ENCODE measurements at places on chromosomes 4 and X. TPM values are rescaled to one million over a fixed set of nuclear protein-coding genes. Genes with fewer than 3 reads are reported as not detected.

GRCh38 chr4:101794806-101795205 is 4.3 kb downstream of the BANK1 start:
- DNase-seq = no peak
- no peak overlapping the region for H3K4me3 ChIP-seq
- H3K36me3 ChIP-seq = no peaks in the 10 kb centered on the region
- H3K27ac ChIP-seq = no peak overlapping the region
- H3K4me1 ChIP-seq = no peaks in the 10 kb centered on the region

GRCh38 chrX:31154946-31155345 is 83.1 kb upstream of the FTHL17 start:
- H3K36me3 ChIP-seq = no peaks in the 10 kb centered on the region
- H3K27ac ChIP-seq = no peak overlapping the region
- H3K4me3 ChIP-seq = no peak overlapping the region
- DNase-seq = no peak

DNA sequence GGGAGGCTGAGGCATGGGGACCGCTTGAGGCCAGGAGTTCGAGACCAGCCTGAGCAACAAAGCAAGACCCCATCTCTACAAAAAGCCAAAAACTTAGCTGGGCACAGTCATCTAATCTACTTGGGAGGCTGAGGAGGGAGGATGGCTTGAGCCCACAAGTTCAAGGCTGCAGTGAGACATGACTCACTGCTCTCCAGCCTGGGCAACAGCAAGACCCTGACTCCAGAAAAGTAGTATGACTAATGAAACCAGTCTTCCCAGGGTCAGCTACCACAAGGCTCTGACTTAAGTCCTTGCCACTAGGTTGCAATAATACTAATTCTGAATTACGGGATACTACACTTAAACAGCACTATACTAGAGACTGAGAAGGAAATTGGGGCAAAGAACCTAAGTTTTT is 33.1 kb downstream of the ERVMER34-1 start:
- H3K27ac ChIP-seq = no peak overlapping the region
- H3K27me3 ChIP-seq = no peaks in the 10 kb centered on the region
- H3K4me3 ChIP-seq = no peak overlapping the region

The MAGEB4 gene
- total RNA-seq = not detected

DNA sequence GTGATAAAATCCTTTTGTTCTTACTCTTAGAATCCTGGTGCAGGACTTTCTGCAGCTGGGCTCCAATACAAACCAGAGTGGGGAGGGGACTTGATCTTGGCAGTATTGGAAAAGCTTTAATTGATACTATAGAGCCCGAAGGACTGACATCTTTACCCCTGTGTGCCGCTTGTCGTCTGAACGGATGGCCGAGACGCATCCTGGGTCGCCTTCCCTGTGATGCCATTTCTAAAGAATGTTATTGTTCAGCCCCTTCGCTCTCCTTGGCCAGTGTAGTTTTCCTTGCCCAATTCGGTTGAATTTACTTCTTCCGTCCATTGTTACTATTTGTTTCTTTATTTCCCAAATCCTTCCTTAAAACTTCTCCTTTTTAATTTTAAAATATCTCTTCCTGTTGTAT is 80.9 kb downstream of the CLDN34 start:
- H3K4me3 ChIP-seq = no peak overlapping the region
- no peak for DNase-seq
- H3K27ac ChIP-seq = no peak overlapping the region
- no peaks in the 10 kb centered on the region for H3K27me3 ChIP-seq
- H3K4me1 ChIP-seq = no peaks in the 10 kb centered on the region

The F8A2 gene
- not detected for total RNA-seq

The MID1IP1 gene
- total RNA-seq = 28.3 TPM

- no peak overlapping the region for H3K4me3 ChIP-seq
- H3K27me3 ChIP-seq = no peaks in the 10 kb centered on the region
- H3K4me1 ChIP-seq = no peaks in the 10 kb centered on the region
Observed at GRCh38 chr4:89799071-89799470, 37.9 kb downstream of the SNCA start.

DNA sequence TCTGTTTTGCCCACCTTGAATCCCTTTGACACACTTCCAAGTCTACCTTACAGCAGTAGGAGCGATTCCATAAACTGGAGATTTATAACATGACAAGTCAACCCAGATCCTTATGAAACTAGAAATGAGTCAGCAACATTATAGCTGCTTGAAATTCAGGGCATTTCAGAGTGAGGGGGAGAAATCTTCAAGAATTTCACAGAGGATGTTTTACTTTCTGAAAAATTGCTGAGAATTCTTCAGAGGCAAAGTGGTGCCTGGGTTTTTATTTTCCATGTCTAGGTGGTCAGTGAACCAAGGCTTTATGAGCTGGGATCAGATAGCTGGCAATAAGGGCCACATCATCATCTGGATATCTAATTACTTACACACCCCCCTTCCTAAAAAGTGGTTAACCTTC is 119.8 kb downstream of the PPARGC1A start:
- no peaks in the 10 kb centered on the region for H3K36me3 ChIP-seq
- H3K27me3 ChIP-seq = no peaks in the 10 kb centered on the region
- no peaks in the 10 kb centered on the region for H3K4me1 ChIP-seq
- no peak overlapping the region for H3K4me3 ChIP-seq

- DNase-seq = no peak
- no peak overlapping the region for H3K4me3 ChIP-seq
- no peaks in the 10 kb centered on the region for H3K27me3 ChIP-seq
- H3K36me3 ChIP-seq = no peaks in the 10 kb centered on the region
- no peaks in the 10 kb centered on the region for H3K4me1 ChIP-seq
Observed at GRCh38 chr4:613126-613525, 12.2 kb upstream of the PDE6B start.

Data from uterus (tissue), 4 donors.